ENCODE measurements at places on chromosomes 13 and 19. TPM values are rescaled to one million over a fixed set of nuclear protein-coding genes. Genes with fewer than 3 reads are reported as not detected.

The ZNF460 gene
- 23.3 TPM for total RNA-seq

The MYH14 gene
- 7.2 TPM for total RNA-seq

The C2CD4C gene
- total RNA-seq, result 0.06 TPM

The TEX101 gene
- total RNA-seq, result not detected

The SHFL gene
- total RNA-seq, result 11.1 TPM

The PRPF31 gene
- 78.8 TPM for total RNA-seq

Data from Daoy (cell line).